ENCODE measurements at places on chromosomes 3 and 15.

- no peak for DNase-seq
Measured at GRCh38 chr15:76274821-76275220, 36.4 kb downstream of the ETFA start.

GRCh38 chr3:117005274-117005673 lies 295.7 kb downstream of the TUSC7 start:
- DNase-seq: no peak

GRCh38 chr3:135762188-135762856 lies 203.2 kb upstream of the PPP2R3A start:
- DNase-seq: no peak

DNA sequence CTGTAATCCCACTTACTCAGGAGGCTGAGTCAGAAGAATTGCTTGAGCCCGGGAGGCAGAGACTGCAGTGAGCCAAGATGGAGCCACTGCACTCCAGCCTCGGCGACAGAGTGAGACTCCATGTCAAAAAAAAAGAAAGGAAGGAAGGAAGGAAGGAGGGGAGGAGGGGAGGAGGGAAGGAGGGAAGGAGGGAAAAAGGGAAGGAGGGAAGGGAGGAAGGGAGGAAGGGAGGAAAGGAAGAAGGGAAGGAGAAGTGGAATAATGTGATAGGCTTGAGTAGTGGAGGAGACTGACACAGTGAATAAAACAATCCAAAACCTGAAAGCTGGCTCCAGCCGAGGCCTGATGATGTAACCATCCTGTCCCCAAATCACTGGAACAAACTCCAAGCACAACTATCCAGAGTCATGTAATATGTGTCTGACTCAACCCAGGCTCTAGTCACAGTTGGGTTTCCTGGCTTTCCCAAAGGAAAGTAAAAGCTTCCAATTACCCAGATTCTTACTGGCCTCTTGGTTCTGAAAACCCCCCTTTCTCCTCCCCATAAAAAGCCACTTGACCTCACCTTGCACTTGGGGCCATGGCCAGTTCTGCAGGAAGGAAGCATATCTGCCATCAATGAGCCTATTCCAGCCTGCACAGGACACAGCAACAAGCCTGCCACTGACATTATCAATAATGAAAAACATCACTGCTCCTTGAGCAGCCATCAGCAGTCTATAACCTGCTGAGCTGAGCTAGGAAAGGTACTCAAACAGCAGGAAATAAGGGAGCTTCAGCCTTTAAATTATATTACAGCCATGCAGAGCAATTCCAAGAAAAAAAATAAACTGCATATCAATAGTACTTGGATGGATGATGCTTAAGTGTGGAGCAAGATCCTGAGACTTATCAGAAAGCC lies 48.3 kb downstream of the MB21D2 start:
- no peak for DNase-seq

DNA sequence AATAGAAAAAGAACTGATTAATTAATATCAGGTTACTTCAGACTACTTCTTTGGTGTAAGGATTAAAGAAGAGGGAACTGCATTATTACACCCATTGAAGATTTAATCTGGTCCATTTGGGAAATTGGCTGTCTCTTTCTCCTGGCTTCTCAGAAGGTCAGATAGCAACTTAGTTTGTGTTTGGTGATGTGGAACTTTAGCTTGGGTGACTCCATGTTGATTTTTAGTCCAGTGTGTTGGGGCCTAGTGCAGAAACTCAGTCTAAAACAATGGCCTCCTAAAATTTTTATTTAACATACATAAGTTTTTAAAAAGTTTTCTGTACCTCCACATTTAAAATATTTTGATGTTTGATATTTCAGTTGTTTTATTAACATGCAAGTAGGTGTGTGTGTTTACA lies 27.6 kb upstream of the GPD1L start:
- no peak for DNase-seq

DNA sequence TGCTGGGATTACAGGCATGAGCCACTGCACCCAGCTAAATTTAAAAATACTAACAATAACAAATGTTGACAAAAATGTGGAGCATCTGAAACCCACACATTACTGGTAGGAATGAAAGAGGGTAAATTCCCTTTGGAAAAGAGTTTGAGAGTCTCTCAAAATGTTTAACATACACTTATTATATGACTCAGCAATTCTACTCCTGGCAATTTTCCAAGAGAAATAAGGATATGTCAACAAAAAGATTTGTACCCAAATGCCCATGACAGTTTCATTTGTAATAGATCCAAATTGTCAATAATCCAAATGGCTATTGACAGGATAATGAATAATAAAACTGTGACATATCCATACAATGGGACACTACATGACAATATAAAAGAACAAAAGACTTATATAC lies 9.0 kb downstream of the HCLS1 start:
- DNase-seq: no peak

- no peak for DNase-seq
Measured at GRCh38 chr3:64397573-64397972, 172.3 kb upstream of the PRICKLE2 start.

DNA sequence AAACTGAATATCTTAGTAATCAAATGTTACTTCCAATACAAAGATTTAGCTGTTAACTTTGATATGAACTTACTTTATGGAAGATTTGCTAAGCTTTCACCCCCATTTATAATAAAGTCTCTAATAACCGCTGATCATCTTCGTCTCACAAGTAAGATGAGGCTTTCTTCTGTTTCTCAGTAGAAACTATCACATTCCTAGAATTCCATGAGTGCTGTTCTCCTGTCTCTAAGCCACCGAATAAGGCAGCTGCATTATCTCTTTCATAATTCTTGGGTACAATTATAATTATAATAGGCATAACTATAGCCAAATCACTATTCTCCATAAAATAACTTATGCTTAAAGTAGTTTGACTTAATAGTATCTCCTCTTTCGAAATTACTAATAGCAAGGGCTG lies 18.3 kb upstream of the SETMAR start:
- DNase-seq: no peak

- DNase-seq: no peak
Measured at GRCh38 chr3:123789160-123789559, 95.0 kb downstream of the MYLK start.

- peak; percentile 17 for DNase-seq
Measured at GRCh38 chr15:67829647-67830504, 4.6 kb downstream of the SKOR1 start.

DNA sequence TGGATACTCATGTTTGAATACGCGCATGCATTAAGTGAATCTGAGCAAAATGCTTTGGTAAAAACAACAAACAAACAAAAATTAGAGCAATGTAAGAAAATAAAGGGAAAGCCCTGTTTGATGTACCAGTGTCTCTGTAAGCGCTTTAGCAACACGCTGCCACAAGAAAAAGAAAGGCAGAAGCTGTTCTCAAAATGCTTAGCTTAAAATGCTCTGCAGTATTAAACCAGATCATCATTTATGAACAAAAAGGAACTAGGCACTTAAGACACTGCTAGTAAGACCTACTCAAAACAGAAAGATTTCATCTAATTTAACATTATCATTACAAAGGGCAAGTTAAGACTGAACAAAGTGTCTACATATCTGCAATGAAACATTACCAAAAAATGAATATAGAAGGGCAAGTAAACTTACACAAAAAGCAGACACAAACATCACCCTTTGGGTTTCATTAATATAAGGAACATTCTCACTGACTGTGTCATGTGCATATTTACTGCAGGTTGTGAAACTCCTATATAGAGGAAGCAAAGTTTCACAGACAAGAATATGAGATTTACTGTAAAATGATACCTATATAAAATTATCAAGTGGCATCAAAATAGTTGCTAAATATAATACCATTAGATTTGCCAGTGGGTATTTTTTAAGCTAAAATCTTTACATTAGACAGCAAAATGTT lies 102.1 kb downstream of the FBXL22 start:
- no peak for DNase-seq

- no peak for DNase-seq
Measured at GRCh38 chr3:159796744-159797143, 191.9 kb upstream of the IL12A start.

GRCh38 chr3:16067837-16068471 lies 106.5 kb upstream of the GALNT15 start:
- no peak for DNase-seq

DNA sequence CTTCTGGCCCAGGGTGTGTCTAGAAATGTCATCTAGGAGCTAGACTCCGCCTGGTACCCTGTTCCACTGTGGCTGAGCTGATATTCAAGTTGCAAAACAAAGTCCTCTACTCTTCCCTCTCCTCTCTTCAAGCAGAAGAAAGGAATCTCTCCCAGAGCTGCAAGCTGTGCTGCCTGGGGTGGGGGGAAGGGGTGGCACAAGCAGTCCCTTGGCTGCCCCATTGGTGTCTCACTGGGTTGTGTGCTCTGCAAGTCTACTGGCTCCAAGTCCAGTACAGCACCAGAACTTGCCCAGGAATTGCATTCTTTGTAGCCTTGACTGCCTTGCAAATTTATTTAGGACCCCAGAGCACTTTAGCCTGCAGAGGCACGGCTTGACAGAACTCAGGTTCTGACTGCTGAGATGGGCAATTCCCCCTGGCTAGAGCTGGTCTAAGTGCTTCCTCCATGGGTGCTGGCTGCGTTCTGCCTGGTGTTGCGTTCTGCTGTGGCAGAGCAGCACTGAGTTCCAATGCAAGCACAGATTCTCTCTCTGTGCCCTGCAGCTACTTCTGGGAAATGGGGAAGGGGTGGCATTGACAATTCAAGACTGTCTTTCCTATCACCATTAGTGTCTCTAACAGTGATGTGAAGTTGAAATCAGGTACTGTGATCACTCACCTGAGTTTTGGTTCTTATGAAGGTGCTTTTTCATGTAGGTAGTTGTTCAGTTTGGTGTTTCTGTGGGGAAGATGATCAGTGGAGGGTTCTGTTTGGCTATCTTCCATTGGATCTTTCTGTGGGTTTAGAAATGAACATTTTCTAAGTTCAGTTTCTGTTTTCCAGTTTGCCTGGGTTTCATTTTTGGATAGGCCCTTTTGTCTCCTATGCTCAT lies 39.5 kb downstream of the OXSR1 start:
- DNase-seq: no peak

DNA sequence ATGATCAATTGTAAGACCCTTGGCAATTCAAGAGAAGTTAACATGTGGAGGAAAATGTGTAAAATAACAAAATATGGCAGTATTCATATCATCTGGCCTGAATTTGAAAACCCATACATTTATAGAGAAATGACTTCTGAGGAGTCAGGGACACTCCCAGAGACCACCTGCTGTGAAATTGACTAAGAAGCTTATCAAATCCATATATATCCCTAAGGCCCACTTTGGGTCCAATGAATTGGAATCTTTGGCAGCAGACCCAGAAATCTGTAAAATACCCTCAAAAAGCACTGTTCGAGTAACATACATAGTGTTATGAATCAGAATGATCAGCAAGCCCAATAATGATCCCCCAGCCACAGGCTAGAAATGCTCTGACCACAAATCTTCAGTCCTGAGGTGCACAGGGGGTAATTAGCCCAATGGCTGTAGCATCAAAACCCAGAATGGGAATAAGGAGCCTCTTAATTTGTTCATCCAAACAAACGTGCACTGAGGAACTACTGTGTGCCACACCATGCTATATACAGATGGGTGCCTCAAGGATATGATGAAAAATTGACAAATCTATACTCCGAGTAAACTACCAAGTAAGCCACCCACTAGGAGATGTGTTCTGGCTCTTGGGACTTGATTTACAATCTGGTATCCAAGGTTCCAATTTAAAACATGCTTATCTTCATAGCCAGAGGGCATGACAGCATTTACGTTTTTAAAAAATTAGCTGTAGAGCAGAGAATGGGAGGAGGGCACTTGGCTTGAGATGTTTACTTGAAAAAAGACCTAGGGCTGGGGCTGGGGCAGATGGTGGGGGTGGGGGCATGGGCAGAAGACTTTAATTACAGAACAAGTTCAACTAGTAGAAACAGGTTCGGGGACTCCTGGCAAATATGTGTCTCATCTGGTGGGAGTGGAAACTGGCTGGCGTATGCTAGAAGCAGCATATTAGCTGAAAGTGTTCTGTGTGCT lies 9.1 kb upstream of the ARHGEF3 start:
- no peak for DNase-seq

GRCh38 chr3:174362556-174362955 lies 496.6 kb upstream of the NAALADL2 start:
- no peak for DNase-seq

DNA sequence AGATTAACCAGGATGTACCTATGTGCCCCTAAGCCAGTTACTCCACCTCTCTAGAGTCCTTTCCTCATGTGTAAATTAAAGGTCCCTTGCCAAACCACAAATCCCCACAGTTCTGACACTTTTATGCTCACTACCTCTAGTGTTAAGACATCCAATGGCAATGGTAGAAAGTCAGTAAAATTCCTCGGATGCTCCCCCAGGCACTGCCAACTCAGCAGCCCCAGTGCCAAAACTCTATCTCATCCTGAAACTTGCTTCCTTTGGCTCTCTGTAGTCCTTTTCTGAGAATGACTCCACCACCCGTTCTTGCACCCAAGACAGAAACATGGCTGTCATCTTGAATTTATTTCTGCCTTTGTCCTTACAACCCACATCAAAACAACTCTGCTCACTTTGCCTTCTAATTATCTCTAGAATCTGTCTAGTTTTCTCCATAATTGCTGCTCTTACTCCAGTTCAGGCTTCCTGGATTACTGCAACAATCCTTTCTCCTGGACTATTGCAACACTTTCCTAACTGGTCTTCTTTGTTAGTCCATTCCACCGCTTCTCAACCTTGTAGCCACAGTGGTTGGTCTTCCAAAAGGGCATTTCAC lies 41.6 kb downstream of the MB21D2 start:
- no peak for DNase-seq

DNA sequence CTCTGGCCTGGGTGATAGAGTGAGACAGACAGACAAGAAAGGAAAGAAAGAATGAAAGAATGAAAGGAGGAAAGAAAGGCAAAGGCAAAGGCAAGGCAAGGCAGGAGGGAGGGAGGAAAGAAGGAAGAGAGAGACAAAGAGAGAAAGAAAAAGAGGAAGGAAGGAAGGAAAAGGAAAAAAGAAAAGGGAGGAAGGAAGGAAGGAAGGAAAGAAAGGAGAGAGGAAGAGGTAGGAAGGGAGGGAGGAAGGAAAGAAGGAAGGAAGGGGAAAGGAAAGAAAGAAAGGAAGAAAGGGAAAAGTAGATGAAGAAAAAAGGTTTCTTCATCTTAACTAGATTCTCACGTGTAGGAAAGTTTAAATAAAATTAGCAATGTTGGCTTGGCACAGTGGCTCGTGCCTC lies 142.2 kb downstream of the GREM1 start:
- no peak for DNase-seq

DNA sequence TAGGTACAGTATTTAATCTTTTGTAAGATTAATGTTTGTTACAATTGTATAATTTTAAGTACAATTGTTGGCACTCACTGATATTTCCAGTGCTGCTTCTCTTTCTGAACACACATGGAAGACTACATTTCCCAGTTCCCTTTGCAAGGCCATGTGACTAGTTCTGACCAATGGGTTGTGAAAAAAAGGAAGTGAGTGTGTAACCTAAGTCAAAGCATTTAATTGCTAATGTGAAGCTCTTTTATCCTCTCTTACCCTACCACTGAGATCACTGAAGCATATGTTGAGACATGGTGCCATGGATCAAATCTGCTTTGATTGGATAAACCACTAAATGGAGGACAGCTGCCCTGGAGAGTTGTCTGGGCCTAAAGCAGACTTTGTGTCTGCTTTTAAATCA lies 83.9 kb upstream of the PLXND1 start:
- peak; percentile 33 for DNase-seq

- DNase-seq: no peak
Measured at GRCh38 chr3:105688821-105689220, 180.0 kb downstream of the CBLB start.

- no peak for DNase-seq
Measured at GRCh38 chr15:55461447-55461846, 46.6 kb downstream of the DNAAF4 start.

Data from frontal cortex (tissue), 4 donors.